ENCODE measurements at places on chromosomes 1 and 21.

DNA sequence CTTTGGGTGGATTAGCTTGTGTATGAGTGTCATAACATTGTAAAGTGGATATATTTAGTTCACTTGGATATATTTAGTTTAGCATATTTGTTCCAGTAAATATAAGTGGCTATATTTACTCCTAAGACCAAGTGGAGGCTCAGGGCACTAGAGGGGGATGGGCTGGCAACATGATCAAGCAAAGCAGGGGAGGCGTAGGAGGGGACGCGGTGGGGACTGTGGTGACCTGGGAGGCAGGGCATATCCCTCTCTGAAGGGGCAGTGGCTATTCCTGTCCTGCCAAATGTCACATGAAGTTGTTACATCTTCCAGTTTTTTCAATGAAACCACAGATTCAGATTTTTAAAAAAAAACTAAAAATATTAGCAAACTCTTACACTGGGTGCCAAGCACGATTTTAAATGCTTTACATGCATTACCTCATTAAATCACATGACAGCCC is 51.9 kb upstream of the EDN2 start:
- no peak for DNase-seq

GRCh38 chr21:37865156-37865555 is 51.1 kb downstream of the KCNJ6 start:
- no peak for DNase-seq

DNA sequence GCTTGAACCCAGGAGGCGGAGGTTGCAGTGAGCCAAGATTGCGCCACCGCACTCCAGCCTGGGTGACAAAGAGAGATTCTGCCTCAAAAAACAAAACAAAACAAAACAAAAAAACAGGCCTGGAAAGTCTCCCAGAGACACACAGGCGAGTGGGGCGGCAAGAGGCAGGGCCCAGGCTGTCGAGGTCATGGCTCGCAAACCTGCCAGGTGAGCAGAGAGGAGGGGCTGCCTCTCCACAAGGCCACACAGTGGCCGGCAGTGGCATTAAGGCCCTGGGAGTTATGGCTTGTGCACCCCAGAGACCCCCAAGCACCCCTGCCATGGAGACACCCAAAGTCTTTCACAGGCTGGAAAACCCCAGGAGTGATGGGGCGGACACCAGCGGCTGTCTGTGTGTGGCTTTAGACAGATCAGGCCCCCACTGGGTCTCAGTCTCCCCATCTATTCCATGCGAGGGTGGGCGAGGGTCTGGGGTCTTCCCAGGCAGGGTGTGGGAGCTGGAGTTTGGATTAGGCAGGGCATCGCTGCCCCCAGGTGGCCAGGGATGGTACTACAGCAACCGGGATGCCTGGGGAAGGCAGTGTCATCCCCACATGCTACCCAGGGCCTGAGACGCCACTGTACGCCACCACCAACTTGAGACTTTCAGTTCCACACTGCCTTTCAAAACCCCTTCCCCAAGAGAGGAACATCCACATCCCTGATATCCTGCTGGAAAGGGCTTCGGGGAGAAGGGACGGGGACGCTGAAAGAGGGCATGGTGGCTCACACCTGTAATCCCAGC is 7.3 kb upstream of the CTRC start:
- peak; percentile 31 for DNase-seq

DNA sequence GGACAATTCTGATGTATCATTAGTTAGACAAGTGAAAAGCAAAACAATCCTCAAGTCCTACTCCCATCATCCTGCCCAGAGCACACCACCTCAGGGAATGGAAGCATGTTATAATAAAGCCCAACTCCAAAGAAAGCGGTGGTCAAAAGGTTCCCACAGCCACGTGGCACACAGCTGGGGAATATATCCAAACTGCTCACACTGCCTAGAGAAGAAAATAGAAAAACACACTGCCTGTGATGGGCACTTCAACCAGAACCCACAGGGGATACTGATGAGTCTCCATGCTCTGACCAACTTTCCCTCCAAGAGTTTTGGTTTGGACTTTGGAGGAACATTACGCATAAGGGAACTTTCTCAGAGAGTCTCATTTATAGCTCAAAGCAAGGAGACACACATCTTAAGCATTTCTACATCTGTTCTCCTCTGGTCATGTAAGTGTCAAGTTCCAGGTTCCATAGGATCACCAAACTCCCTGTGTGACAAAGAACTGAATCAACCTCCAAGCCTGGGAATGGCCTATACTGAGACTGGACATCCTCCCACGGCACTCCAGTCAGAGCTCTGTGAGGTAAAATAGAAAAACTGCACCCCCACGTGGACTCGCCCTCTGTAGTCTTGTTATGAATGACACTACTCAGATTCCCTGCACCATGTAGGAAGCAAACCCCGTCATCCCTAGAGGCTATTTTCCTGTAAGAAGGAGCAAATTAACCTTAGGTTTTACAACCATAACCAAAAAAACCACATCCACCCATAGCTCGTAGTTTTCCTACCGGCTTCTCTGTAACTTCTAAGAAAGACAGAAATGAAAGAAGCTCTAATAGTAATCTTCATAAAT is 12.2 kb downstream of the DSTYK start:
- DNase-seq = no peak

- DNase-seq = no peak
Measured at GRCh38 chr21:36542312-36543101, 62.6 kb upstream of the CLDN14 start.

GRCh38 chr1:190759807-190760206 is 282.1 kb upstream of the BRINP3 start:
- no peak for DNase-seq

DNA sequence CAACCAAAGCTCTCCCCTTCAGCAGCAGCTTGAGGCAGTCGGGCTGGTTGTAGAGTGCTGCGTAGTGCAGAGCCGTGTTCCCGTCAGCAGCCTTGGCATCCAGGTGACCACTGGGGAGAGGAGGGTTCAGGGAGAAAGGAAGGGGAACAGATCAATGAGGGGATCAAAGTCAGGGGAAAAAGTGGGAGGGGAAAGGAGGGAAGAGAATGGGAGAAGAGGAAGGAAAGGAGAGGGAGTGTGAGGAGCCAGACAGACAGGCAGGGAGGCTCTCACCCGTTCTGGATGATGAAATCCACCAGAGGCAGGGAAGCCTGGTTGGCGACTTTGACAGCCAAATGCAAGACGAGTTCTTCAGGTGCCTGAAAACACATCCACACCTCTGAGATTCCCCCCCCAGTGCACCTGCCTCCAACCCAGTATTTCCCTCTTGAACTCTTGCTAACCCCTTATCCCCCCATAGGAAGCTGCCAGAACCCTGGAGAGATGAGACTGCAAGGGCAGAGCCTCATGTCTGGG is 9.8 kb upstream of the TCEA3 start:
- no peak for DNase-seq

- no peak for DNase-seq
Measured at GRCh38 chr1:37944816-37945215, 2.0 kb downstream of the INPP5B start.

- no peak for DNase-seq
Measured at GRCh38 chr1:174274452-174274851, 115.1 kb downstream of the RABGAP1L start.

- DNase-seq = peak; percentile 37
Measured at GRCh38 chr1:88736633-88737248, 52.7 kb downstream of the PKN2 start.

DNA sequence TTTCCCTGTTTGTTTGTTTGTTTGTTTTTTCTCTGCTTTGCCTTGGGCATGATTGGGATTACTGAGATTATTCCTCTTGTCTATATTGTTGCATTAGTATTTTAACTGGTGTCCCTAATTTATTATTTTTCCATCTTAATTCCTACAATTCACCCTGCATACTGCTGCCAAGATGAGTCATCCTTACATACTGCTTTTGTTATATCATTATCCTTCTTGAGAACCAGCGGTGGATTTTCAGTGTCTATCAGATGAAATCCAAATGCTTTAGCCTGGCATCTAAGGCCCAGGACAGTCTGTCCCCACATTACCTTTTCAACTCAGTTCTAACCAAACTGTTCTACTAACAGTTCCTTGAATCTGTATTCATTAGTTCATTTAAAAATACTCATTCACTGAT is 101.7 kb downstream of the OLFML2B start:
- peak; percentile 67 for DNase-seq

DNA sequence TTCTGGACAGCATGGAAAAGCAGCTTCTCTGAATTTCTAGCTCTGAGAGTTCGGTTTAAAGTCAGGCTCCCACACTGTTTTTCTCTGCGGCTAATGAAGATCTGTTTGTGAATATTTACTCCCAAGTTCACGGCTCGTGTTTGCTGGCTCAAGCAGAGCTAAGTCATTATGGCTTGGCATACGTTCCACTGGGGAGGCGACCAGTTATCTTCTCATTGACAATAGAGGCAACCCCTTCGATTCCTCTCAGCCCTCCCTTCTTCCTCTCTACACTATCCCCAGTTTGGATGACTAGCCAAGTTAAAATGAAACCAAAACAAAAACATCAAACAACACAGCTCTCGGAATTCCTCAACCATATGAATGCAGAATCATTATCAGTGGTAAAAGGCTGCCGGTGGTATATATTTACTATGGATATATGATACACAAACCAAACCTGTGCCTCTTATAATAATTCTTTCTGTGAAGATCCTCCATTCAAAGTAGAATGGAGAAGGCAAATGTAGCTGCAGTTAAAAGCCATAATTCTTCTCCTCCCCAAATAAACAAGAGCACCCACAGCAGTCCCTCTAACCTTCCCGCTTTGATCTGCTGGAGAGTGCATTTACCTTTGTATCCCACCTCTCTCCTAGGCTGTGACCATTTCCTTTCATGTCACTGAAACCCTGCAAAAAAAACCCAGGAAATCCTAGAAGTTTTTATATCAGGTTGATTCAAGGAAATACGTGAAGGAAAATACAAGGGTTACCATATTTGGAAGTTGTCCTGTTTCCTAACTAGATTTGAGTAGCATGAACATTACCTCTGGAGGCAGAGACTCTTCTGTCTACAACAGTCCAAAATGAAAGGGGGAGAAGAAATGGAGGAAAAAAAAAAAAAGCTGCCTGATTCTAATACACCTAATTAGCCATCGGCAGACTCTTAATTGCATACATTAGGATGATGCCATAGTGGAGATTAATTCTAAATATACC is 108.3 kb upstream of the USH2A start:
- peak; percentile 34 for DNase-seq

DNA sequence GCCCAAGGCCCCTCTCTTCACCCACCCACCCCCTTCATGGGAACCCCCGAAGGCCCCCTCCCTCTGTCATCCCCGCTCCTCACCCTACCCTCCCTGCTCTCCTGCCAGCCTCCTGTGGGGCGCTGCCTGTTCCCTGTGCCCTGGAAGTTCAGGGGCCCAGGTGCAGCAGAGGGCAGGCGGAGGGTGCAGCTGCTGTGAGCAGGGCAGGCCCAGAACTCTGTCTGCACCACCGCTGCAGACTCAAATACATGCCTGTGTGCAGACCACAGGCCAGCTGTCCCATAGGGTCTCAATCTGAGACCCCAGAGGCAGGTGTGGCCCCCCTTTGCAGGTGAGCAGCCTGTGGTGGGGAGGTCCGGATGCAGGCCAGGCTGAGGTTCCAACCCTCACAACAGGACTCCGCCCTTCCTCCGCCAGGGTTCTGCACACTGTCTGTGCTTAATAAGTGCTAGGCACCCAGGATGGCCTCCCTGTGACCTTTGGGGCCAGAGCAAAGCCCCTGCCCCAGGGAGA is 62.5 kb downstream of the WNT9A start:
- DNase-seq = no peak

GRCh38 chr1:245322673-245323072 is 167.9 kb downstream of the KIF26B start:
- peak; percentile 39 for DNase-seq

DNA sequence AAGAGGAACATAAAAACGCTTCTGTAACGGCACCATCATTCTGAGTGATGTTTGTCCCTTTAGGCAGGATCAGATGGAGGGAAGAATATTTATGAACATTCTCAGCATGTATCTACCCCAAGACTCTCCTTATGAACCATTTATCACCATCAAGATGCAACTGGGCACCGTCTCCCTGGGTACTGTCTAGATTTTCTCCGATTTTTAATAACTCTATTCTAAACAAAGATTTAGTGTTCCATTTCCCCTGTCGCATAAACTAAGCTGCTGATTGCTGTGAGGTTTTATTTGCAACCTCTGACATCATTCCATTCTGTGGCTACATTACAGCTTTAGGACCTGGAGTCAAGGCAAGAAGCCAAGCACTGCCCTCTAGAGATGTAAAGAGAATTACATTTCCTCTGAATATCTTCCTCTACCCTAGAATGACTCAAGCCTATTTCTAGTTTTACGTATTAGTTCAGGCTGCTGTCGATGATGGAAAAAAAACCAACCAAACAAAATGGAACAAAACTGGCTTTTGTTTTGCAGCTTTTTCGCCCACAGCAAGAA is 130.1 kb upstream of the MAP1LC3C start:
- DNase-seq = peak; percentile 23

- no peak for DNase-seq
Measured at GRCh38 chr1:39818482-39818881, 29.8 kb upstream of the BMP8B start.

- no peak for DNase-seq
Measured at GRCh38 chr1:3584915-3585314, 26.4 kb downstream of the MEGF6 start.

- no peak for DNase-seq
Measured at GRCh38 chr1:150164224-150164623, 14.5 kb downstream of the PLEKHO1 start.

DNA sequence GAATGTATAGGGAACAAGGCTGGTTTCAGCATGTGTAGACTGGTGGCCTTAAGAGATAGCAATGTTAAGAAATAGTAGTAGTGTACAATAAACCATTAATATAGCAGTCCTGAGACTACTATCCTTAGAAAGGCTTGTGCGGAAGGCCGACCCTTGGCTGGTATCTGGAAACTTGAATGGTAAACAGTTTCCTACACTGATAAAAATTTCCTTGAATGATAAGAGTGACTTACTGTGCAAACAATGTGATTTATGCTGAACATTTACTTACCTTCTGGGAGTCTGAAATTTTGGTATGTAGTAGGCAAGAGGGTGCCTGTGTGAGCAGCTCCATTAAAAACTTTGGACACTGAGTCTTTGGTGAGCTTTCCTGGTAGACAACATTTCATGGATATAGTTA is 44.7 kb downstream of the MAST2 start:
- no peak for DNase-seq

- peak; percentile 46 for DNase-seq
Measured at GRCh38 chr1:215636258-215636965, 69.3 kb downstream of the KCTD3 start.

DNA sequence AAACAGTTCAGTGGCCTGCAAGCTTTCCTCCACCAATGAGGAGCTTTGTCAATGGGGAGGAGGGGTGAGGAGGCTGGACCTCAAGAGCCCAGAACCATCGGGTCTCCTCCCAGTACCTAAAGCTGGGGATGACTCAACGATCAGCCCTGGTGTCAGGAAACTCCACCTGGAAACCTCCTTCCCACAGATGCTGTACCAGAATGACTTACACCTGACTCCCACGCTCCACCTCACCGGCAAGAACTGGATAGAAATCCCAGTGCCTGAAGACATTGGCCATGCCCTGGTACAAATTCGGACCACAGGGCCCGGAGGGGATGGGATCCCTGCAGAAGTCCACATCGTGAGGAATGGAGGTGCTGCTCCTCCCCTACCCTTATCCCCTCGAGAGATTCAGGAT is 11.4 kb downstream of the TMEM81 start:
- no peak for DNase-seq

GRCh38 chr1:168833362-168833761 is 104.4 kb upstream of the DPT start:
- no peak for DNase-seq

All from fibroblast of skin of abdomen (primary cell).